ENCODE measurements at places on chromosomes 6 and 20. TPM values are rescaled to one million over a fixed set of nuclear protein-coding genes. Genes with fewer than 3 reads are reported as not detected.

DNA sequence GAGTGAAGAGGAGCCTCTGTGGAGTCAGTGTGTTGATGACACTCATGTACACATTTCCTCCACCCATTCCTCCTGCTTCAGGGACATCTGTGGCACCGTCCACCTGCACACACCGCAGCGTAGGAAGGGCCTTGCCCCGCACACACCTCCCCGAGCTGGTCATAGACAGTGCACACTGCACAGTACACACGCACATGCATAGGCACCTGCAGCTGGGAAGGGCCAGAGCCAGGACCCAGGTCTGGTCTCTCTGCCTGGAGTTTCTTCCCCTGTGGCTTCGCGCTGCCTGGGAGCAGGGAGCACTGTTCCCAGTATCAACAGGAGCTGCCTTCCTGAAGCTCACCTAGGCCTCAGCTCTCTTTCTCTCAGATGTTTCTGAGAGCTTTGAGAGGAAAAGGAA lies 340.5 kb downstream of the TAF4 start:
- no peak for DNase-seq

Gene RAET1L
- not detected for total RNA-seq

- no peak for DNase-seq
Observed at GRCh38 chr6:53065266-53066076, at the start of gene FBXO9. Gene FBXO9 (plus strand): TSS chr6:53065404. CDS start chr6:53065790, 386 bp downstream.

GRCh38 chr20:25216199-25216945 lies 20.9 kb downstream of the ENTPD6 start:
- no peak for DNase-seq

GRCh38 chr6:82775361-82775760 lies 290.3 kb downstream of the UBE3D start:
- DNase-seq: no peak

- DNase-seq: no peak
Observed at GRCh38 chr6:123117145-123117908, 121.3 kb downstream of the CLVS2 start.

All from thoracic aorta (tissue), 2 donors.